ENCODE measurements at places on chromosomes 1 and 21. TPM values are rescaled to one million over a fixed set of nuclear protein-coding genes. Genes with fewer than 3 reads are reported as not detected.

Gene ORC1
- 4.0 TPM for total RNA-seq

Gene GIPC2
- total RNA-seq, result 7.5 TPM

Gene ADORA3
- total RNA-seq, result 0.88 TPM

Gene PM20D1
- 0.82 TPM for total RNA-seq

Gene TRPM2
- 3.2 TPM for total RNA-seq

Gene FCRL4
- not detected for total RNA-seq

Gene CELSR2
- 31.0 TPM for total RNA-seq

Gene XKR8
- total RNA-seq, result 9.5 TPM

Gene BCL2L15
- 0.93 TPM for total RNA-seq

Gene RNASEL
- total RNA-seq, result 8.7 TPM

Gene PRAMEF7
- not detected for total RNA-seq

Gene HES3
- total RNA-seq, result not detected

Gene SMCP
- total RNA-seq, result not detected

Gene CRNN
- total RNA-seq, result not detected

Gene OR6K3
- not detected for total RNA-seq

Gene CASQ2
- total RNA-seq, result 70.6 TPM

Gene ACADM
- total RNA-seq, result 66.5 TPM

Gene SMPDL3B
- 7.8 TPM for total RNA-seq

All from metanephros (tissue), 2 donors.